Activated CD4-positive, alpha-beta T cell treated with anti-CD3 and anti-CD28 coated beads, Interleukin-2, Interleukin-4, amounts not matched to agents 100 ng/mL and 50 ng/mL, durations not matched to agents 16 hours and 8 hours (primary cell): ENCODE measurements at places on chromosomes 11 and 22.
A peak's percentile ranks its signal among the peaks of the same experiment; 100 is the strongest.

GRCh38 chr11:14422052-14422813 is 63.2 kb upstream of the RRAS2 start:
- no peak for DNase-seq

GRCh38 chr11:27166130-27166529 is 125.5 kb downstream of the BBOX1 start:
- no peak for DNase-seq

DNA sequence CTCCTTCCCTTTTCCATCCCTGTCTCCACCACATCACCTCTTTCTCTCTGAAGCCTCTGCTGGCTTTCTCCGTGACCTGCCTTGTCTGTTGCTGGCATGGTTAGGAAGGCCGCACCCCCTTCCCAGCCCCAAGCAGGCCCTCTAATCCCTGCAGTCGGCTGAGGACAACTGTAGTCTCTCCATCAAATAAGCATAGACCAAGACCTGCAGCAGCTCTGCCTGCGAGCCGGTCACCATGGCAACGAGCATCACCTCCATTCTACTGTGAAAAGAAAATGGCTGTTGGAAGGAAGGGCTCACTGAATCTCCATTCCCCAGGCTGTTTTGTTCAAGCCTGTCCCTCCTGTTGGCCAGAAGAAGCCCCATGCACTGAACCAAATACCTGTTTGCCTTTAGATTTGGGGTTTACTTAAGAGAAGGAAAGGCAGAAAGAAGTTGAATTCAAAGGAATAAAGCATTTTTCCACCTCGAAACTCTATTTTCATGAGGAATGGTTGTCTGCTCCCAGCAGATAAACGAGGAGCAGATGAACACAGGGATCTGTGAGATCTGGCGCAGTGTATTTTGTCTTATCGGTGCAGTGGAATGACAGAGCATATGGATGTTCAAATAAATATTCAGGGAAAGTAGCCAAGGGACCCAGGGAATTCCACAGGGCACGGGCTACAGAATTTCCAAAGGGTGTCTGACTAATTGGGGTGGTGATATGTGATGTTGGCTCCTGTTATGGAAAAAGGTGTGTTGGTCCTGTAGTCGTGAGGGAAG is 113.1 kb upstream of the TTC12 start:
- DNase-seq = no peak

- no peak for DNase-seq
These were observed 7.2 kb upstream of the AIFM3 start for GRCh38 chr22:20959578-20960461.

DNA sequence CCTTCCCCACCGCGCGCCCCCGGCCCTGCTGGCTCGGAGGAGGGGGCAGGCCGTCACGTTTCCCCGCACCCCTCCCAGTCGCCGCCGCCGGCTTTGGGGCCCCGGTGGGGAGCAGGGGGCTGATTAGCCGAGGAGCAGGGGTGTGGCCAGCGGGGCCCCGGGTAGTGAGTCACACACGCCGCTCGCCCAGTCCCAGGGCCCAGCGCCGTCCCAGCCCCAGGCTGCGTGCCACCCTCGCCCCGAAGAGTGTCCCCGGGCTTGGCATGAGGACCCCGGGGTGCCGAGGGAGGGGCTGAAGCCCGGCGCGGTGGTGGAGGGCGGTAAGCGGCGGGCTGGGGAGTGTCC is 34.4 kb downstream of the PRDM11 start:
- DNase-seq = no peak

DNA sequence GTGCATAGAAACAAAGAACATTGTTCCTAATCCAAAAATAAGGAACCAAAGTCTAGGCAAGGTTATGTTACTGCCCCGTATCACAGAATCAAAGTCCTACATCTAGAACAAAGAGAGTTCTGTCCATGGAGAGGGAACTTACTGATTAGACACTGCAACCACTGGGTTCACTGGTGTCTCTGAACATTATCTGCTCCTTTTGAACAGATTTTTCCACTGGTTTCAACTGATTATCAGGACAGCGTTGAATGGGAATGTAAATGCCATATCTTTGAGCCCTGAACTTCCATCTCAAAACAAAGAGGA is 20.1 kb upstream of the OR8D2 start:
- no peak for DNase-seq

- peak; percentile 19 for DNase-seq
These were observed 10.1 kb downstream of the C11orf91 start for GRCh38 chr11:33690290-33691065.

- DNase-seq = no peak
These were observed 129.3 kb upstream of the DDI1 start for GRCh38 chr11:103907136-103907535.

- no peak for DNase-seq
These were observed 5.2 kb upstream of the LIF start for GRCh38 chr22:30251711-30252110.

DNA sequence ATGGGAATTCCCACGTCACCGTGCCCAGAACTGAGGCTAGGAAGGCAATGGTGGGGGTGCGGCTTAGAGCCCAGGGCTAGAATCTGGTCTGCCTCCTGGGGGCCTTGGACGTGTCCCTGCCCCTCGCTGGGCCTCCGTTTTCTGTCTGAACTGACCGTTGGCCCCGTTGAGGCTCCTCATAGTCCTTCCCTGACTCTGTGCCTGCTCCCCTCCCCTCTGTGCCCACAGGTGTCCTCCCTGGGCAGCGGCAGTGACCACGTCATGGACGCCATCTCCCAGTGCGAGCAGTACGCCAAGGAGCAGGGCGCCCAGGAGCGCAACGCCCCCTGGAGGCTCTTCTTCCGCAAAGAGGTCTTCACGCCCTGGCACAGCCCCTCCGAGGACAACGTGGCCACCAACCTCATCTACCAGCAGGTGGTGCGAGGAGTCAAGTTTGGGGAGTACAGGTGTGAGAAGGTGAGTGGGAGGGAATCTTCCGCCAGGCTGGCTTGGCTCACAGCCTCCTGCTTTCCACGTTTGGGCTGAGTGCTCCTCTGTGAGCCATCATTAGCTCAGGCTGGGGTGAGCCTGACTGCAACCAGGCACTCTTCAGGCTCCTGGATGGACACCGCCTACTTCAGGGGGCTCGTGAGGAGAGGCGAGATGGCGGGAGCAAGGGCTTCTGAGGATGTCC is 63.9 kb downstream of the MYO7A start:
- DNase-seq = peak; percentile 39
